ENCODE measurements at places on chromosomes 3 and 15.

DNA sequence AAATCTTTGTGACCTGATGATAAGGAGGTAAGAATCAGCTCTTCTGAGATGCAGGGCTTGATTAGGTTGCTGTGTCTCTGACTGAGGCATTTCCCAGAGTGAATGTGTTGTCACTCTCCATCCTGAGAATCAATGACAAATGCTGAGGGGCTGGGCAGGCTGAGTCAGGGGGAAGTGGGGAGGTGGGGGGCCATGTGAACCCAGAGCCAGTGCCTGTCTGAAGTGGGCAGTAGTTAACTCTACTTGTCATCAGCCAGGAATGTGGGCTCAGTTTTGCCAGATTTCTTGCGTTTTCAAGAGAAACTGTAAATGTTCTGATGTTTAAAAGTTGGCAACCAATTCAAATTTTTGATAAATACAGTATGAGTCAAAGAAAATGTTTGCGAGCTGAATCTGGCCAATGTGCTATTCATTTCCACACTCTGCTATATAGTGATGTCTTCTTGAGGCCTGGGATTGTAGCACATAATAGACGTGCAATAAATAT, 3.1 kb upstream of the BNC1 start:
- no peak for DNase-seq

DNA sequence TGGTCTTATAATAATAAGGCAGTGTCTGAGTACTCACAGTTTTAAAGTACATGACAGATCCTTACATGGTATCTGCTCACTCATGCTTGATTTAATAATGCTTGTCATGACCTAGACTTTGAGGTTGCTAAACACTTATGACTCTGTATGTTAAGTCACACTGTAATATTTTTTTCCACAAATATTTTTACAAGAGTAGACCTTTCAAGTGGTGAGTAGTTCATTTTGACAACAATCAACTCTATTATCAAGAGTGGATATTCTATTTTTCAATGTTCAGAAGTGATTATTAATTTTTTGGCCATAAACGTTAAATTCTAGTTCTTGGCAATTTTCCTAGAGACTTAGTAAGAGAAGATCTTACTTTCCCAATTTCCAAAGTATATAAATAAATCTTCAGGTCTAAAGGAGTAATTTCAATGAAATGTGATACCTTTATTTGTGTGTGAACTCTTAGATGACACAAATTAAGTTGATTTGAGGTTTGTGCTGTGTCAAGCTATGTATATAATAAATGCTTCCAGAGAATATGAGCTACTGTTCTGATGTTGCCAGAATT, 104.5 kb downstream of the NLGN1 start:
- no peak for DNase-seq

GRCh38 chr3:168080499-168081170, 15.1 kb downstream of the GOLIM4 start:
- DNase-seq = no peak

- DNase-seq = no peak
Measured at GRCh38 chr3:14123308-14124222, 1.1 kb downstream of the CHCHD4 start.

DNA sequence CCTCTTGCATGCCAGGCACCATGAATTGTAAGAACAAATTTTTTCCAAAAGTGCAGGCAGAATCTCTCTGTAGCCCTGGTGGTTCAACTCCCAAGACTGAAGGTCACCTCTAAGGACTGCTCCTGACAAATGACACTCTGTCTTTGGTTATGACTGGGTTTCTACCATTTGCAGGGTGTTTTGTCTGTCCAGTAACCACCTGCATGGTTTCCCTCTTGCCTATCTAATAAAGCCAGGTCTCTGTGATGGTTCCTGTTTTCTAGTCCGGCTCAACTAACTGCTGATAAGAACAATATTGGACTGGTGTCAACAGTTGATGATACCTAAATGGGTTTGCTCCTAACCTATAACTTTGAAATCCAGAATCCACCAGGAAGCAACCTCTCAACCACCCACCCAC, 43.7 kb downstream of the ATP8B4 start:
- no peak for DNase-seq

DNA sequence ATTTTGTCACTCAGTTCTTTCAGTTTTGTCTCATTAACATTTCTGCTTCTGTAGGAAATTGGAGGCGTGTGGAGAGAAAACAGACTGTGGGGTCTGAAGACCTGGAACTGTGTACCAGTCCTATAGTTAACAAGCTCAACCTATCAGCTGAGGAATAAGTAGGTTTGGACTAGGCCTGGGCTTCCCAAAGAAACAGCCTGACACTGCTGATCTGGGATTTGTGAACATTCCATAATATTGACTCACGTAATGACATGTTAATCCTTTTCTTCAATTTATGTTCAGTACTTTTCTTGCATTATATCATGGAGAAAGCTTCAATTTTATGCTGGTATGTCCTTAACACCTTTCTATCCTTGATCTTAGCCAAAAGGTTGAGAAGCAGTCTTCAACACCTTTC, 181.6 kb upstream of the RORA start:
- no peak for DNase-seq

- no peak for DNase-seq
Measured at GRCh38 chr3:71685686-71686085, 39.5 kb downstream of the EIF4E3 start.

GRCh38 chr15:62099094-62099601, 32.4 kb downstream of the C2CD4A start:
- DNase-seq = no peak

- no peak for DNase-seq
Measured at GRCh38 chr3:116443191-116443661, 2.1 kb downstream of the LSAMP start.

GRCh38 chr3:191005790-191006189, 143.3 kb upstream of the GMNC start:
- DNase-seq = no peak

GRCh38 chr3:123586968-123587367, 2.1 kb upstream of the HACD2 start:
- DNase-seq = no peak

DNA sequence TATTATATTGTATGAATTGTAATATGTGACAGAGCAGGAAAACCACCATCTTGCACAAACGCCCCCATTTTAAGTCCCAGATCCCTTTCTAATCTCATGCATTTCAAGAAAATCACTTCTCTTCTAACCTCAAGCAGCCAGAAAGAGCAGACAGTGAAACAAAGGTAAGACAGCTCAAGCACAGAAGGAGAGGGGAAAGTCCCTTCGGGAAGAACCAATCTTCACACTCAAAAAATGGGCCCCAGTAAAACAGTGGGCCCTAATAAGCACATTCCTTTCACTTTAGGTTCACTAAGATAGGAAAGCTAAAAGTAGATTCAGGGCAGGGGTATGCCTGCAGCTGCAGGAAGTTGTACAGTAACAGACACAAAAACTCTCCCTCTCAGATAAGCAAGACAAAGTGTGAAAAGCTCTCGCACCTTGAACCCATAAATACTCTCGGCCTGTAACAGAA, 1268.7 kb downstream of the SI start:
- DNase-seq = no peak

GRCh38 chr3:36991147-36991546, 1.8 kb downstream of the EPM2AIP1 start:
- no peak for DNase-seq

- no peak for DNase-seq
Measured at GRCh38 chr3:190541560-190541959, 27.7 kb downstream of the IL1RAP start.

DNA sequence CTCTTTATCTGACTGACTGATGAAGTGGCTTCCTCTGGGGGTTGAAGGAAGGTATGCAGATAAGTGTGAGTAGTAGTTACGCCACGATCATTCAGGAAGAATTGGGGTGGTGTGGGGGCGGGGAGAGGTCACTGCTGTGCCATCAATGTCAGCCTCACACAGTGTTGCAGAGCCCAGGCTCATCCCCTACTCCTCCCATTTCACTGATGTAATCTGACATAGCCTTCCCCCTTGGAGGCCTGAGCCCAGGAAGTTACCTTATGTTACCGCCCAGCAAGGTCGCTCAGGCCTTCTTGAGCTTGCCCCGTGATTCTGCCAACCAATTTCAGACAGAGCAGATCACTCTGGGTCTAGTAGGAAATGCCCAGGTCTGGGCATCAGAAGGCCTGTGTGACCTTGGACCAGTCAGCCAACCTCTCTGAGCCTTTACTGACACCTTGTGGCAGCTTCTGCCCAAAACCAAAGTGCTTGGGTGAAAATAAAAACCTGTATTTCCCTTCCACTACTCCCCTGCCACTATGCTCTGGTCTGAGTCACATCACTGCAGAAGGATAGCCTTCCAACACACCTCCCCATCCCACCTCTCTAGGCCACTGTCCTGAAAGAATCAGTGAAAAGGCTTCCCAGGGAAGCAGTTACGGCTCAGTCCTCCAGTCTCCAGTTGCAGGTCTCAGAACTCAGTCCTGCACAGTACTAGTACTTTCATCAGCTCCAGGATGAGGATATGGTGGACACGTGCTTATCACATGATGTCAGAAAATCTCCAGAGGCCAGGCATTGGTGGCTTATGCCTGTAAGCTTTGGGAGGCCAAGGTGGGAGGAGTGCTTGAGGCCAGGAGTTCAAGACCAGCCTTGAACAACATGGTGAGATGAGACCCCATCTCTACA, 28.1 kb upstream of the INSYN1 start:
- DNase-seq = no peak

GRCh38 chr15:26767169-26767670, 5.6 kb downstream of the GABRB3 start:
- DNase-seq = no peak

GRCh38 chr15:31327669-31328427, 1.2 kb downstream of the KLF13 start:
- peak; percentile 71 for DNase-seq

GRCh38 chr15:29756358-29757267, 65.7 kb downstream of the TJP1 start:
- no peak for DNase-seq

Measured in stimulated activated CD8-positive, alpha-beta memory T cell treated with anti-CD3 and anti-CD28 coated beads, Interleukin-15, amount 100 ng/mL, for 4 hours (primary cell).